ENCODE measurements at places on chromosomes 7 and 10.

DNA sequence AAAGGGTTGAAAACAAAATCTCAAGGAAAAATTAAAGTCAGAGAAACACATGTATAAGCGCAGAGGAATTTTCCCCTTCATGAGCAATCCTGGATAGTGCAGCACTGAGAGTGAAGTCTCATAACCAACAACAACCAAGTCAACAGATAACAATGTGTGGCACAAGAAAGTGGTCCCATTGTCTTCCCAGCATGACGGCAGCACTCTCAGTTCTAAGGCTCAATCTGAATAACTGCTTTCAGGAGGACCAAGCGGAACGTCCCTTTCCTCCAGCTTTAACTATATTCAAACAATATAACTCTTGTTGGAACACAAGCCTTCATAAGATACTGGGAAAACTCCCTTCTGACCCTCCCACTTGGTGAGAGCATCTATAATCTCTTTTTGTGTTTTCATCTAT, 137.9 kb downstream of the RAPGEF5 start:
- DNase-seq: no peak

DNA sequence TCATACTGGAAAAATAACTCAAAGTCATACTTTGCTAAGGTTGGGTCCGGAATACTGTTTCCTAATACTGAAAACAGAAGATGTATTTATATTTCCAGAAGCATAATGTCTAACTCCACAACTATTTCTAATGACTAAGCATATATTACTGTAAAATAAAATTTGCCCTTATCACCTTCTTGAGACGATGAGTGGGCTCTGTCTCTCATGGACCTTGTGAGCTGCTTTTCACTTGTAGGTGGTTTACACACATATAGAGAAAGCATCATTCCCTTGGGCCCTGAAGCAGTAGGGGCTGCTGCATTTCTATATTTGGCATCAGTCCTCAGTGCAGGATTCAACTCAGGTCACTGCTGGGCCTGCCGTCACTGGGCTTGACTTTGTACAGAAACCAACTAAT, 10.7 kb upstream of the FAM13C start:
- no peak for DNase-seq

GRCh38 chr10:120433141-120433540, 23.9 kb upstream of the PLPP4 start:
- DNase-seq: no peak

DNA sequence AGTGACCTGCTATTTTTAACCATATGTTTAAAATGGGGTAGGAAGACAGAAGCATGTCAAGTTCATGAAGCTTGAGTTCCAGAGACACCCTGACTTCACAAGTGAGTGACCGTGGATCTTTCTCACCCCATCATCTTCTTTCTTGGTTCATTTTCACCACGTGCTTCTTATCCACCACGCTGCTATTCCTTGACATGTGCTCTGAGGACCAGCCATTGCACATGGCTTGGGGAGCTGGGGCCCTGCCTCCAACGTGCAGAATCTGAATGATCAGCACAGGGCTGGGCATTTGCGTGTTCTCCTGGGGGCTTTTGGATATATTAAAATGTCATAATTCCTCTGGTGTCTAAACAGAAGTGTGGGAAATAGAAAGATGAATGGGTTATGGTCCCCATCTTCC, 25.0 kb upstream of the GTPBP4 start:
- DNase-seq: no peak

GRCh38 chr7:35816514-35816913, 15.7 kb downstream of the SEPTIN7 start:
- DNase-seq: no peak

DNA sequence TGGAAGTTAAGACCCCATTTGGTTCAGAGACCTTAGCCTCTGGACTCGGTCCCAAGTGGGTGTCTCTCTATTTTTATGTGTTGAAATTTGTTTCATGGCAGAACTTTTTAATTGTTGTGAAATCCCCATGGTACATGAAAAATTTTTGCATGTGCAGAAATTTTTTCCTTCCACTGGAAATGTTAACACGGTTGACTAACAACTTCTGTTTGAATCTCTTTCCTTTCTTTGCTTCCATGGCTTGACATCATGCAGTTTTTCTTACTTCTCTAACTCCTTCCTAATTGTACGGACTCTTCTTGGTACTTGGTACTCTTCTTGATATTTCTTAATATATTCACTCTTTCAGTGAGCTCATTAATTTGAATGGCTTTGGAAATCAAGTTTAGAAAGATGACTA, 18.3 kb downstream of the MDFIC start:
- peak; percentile 11 for DNase-seq

DNA sequence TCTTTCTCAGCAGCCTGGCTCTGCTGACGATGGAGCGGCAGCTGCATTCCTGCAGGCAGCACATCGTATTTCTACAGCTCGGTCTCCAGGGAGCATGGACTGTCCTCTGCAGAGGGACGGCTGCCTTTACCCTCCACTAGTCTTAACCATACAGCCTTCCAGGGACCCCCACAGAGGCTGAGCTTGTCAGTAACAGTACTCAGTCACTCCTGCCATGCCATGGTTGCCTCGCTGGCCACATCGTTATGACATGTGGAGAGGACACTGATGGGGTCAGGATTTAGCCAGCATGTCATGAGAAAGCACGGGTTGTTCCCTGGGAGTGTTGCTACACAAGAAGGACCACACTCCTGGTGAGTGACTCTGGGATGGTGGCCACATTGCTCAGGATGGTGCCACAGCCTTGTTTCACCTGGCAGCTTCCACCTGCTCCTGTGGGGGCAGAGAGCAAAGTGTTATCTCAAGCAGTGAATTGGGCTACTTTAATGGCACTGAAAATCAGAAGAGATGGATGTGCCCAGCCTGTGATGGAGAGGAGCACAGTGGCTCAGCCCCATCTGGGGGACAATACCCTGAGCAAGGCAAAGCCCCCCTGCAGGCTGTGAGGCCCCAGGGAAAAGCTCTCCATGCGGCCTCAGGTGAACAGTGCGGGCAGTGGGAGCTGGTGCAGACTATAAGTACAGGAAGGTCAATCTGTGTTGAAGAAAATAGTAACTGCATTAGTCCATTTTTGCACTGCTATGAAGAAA, 443.9 kb downstream of the TCERG1L start:
- no peak for DNase-seq

GRCh38 chr7:75725306-75725705, 13.4 kb downstream of the HIP1 start:
- DNase-seq: peak; percentile 30

DNA sequence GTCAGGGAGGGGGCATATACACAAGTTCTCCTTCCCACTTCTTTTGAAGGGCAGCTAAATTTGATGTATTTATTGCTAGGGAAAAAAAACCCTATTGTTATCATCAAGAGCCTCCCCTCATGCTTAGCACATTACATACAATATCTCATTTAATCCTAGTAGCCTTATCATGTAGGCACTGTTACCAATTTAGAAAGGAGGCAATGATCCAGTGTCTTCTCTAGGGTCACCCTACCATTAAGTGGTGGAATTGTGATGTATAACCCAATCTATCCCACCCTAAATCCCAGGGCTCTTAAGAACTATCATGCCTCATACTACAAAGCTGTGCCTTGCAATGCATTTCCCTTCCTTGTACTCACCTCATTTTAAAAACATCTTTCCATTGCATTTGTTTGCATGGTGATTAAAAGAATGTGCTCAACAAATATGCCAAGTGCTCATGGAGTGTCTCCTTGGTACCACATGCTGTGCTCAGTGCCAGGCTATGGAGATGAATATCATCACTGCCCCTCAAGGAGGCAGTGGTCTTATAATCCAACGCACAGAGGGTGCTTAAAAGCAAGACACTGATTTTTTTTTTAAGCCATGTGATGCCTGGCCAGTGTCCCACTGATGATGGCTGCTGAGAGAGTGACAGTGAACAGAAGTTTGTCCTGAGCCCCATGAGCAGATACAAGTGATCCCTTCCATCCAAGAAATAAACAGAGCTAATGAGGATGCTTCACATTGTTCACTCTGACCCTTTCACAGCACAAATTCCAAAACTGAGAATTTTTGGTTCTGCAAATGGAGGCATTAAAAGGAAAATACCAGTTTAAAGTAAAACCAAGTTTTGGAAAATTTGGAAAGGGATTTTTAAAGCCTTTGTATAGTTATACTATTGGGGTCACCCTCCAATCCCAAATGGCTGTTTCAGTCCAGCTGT, 98.2 kb downstream of the SORBS1 start:
- no peak for DNase-seq

- no peak for DNase-seq
Measured at GRCh38 chr10:98168147-98168546, 33.7 kb downstream of the R3HCC1L start.

DNA sequence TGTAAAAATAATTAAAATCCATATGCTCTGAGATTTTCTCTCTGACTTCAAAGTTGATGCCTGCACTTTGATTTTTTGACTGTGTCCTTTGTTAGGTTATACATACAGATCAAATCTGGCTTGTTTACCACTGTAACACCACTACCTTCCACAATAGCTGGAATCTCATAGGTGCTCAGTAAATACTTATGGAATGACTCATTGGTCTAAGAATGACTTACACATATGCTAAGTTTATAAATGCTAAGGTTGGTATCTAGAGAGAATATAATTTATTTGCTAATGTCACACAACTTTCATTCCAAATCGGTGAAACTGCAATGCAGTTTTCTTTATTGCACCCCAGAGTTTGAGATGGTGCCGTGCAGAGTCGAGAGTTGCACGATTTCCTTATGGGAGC, 578.5 kb downstream of the SH2D4B start:
- no peak for DNase-seq

- DNase-seq: peak; percentile 22
Measured at GRCh38 chr10:25934621-25935139, 651 bp downstream of the MYO3A start.

GRCh38 chr7:1312136-1313070, 79.7 kb downstream of the UNCX start:
- DNase-seq: no peak

DNA sequence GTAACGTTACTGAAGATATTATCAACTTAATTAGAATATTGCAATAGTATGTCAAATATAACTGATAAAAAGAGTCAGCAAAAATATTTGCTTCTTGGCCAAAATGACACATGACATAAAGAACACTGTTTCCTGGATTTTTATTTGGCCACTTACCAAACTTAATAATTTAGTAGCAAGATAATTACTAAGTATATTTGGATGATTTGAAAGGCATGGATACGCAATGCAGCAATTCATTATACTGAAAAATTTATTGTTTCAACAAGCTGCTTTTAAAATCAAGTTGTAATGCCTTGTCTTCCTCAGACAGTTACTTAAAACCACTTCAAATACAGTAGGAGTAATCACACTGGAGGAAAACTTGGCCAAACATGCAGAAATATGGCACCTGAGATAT, 234.0 kb downstream of the SEMA3E start:
- DNase-seq: no peak

DNA sequence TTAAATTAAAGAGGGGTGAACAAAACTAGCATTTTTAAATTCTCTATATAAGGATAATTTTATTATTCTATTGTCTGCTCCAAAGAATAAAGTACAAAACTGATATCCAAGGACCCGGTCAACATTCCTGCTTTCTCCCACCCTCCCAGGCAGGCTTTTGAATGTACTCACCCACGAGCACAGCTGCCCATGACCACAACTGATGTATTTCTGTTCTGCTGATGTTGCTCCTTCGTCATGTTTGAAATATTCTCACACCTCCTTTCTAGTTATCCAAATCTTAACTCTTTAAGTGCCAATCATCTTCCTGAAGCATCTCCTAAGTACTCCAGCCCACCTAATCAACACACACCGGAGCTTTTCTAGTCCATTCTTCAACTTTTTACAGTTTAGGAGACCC, 46.7 kb downstream of the CALD1 start:
- DNase-seq: no peak

DNA sequence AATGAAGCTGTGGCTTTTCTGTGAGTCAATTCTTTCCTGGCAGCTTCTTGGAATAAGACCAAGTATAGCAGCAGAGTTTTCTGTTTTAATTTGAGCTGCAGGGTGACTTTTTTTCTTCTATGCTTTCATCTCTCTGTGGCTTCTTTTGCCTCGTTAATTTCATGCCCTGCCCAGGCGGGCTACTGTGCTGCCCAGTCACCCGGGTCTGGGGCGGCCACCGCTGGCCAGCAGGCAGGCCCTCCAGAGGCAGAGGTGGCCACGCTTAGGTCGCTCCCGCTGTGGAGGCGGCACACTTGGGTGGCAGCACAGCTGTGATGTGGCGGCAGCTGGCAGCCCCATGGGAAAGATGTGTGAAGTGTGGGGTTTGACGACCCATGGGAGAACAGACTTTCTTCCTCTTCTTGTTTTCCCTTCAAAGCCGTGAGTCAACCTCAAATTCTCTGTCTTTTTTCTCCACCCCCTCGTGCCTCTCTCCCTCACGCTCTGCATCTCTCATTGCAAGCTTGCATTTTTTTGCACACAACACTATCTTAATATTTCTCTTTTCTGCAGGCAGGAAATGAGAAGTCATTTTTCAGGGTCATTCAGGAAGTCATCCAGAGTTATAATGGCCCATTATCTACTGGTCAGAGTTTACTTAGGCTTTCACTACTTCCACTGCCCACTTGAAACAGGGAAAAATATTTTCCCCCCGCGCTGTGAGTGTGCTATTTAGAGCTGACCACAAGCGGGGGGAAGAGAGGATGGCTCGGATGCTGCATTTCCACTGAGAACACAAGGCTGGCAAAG, 67.8 kb downstream of the EGFR start:
- DNase-seq: peak; percentile 2

- DNase-seq: no peak
Measured at GRCh38 chr10:116263870-116264655, 8.9 kb downstream of the GFRA1 start.

GRCh38 chr10:95841661-95842498, 65.9 kb upstream of the CC2D2B start:
- DNase-seq: peak; percentile 68

- DNase-seq: peak; percentile 36
Measured at GRCh38 chr7:42843205-42843800, 68.6 kb downstream of the C7orf25 start.

DNA sequence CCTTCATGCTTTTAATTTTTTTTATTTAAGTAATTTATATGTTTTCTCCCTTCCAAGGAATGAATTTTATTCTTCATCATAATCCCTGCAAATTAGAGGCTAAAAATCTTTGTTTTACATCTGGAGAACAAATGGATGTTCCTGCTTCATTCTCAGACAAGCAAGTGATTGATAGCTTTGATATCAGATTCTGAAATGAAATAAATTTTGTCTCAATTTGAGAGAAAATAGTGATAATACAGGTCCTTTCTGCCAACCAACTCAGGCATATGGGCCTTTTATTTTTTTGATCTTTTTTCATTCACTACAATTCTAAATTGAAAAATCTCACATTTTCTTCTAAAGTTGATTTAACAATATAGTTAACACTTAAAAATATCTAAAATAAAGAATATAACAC, 427.1 kb downstream of the EXOC4 start:
- DNase-seq: no peak

GRCh38 chr10:69209787-69210484, 10.2 kb upstream of the HKDC1 start:
- peak; percentile 33 for DNase-seq

DNA sequence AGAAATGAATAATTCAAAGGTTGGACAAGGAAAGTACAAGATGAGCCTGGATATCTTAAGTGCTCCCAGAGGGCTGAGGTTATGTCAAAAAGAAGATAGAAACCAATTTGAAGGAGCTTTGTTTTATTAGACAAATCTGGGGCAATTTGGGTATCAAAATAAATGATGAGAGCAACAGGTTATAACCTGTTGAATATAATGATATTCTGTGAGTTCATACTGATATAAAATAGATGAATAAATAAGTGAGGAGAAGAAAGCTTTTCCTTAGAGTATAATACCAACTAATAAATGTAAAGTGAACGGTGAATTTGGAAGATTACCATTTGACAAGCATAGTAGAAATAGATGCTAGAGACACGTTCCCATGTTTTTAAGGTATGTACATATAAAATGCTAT, 544.2 kb upstream of the ANKRD30A start:
- no peak for DNase-seq
